ENCODE measurements at places on chromosomes 12 and 14. TPM values are rescaled to one million over a fixed set of nuclear protein-coding genes. Genes with fewer than 3 reads are reported as not detected.

The KRT6B gene
- total RNA-seq: not detected

The RBM23 gene
- 58.8 TPM for total RNA-seq

The RPL36AL gene
- 453 TPM for total RNA-seq

The PROX2 gene
- not detected for total RNA-seq

The RASAL1 gene
- 0.46 TPM for total RNA-seq

The HELB gene
- 1.3 TPM for total RNA-seq

The TCP11L2 gene
- 2.3 TPM for total RNA-seq

The TAS2R14 gene
- 0.68 TPM for total RNA-seq

The ULK1 gene
- 26.0 TPM for total RNA-seq

The LTB4R gene
- total RNA-seq: 5.9 TPM

The RAD9B gene
- total RNA-seq: 0.46 TPM
